Kidney epithelial cell (primary cell): ENCODE measurements at places on chromosomes 7 and 10.

- no peak for DNase-seq
Measured at GRCh38 chr7:155785536-155785935, 26.7 kb downstream of the SHH start.

- no peak for DNase-seq
Measured at GRCh38 chr10:28587970-28588290, 55.0 kb downstream of the WAC start.

DNA sequence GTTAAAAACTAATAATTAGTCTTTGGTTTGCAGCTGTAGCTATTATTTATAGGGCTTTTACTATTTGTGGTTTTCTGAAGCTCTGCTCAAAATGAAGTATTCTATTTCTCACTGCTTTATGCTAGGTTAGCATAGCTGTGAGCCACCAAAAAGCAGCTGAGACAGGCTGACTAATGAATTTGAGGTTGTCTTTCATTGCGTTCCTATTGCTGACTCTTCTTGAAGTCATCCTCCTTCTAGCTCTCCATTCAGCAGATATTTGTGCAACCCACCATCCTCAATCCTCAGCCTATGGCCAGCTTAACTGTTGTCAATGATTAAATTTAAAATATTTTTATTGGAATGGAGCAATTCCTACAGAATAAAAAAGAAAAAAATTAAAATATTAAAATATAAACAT, 2.1 kb upstream of the RALA start:
- DNase-seq: peak; percentile 77

- no peak for DNase-seq
Measured at GRCh38 chr7:711922-712380, 14.5 kb upstream of the DNAAF5 start.

DNA sequence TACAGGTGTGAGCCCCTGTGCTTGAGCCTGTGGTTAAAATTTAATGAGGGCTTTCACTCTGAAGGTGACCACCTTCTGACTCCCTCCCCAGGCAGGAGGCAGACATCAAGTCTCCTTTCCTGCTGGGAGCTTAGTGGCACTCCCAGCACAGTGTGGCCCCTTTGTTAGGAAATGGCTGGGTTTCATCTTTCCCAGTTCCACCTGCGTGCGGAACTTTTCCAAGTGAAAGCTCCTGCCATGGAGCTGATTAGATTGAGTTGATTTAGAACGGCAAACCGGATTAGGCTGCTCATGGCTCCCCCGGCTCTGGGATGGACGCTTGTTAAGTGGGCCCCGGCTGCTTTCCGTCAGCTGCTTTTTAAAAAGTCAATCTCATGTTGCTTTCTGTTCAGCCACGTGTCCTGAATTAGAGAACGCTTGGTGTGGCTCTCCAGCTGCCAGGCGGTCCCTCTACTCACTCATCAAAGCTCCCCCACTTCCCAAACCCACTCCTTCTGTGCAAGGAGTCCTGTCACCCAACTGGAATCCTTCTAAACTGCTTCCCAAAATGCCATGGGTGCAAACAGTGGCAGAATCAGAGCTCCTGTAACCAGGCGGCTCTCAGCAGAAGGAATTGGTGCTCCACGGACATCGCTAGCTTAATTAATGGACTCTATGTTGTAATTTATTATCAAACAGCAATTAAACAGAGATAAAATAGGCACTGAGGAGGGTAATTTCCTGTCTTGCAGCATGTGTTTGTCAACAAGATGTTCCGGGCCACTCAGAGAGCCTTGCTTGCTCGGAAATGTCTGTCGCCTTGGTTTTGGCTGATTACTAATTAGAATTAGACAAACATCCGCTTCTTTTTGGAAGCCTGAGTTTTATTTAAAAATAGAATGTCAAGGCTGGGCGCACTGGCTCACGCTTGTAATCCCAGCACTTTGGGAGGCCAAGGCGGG, 551.2 kb downstream of the GALNT17 start:
- no peak for DNase-seq

DNA sequence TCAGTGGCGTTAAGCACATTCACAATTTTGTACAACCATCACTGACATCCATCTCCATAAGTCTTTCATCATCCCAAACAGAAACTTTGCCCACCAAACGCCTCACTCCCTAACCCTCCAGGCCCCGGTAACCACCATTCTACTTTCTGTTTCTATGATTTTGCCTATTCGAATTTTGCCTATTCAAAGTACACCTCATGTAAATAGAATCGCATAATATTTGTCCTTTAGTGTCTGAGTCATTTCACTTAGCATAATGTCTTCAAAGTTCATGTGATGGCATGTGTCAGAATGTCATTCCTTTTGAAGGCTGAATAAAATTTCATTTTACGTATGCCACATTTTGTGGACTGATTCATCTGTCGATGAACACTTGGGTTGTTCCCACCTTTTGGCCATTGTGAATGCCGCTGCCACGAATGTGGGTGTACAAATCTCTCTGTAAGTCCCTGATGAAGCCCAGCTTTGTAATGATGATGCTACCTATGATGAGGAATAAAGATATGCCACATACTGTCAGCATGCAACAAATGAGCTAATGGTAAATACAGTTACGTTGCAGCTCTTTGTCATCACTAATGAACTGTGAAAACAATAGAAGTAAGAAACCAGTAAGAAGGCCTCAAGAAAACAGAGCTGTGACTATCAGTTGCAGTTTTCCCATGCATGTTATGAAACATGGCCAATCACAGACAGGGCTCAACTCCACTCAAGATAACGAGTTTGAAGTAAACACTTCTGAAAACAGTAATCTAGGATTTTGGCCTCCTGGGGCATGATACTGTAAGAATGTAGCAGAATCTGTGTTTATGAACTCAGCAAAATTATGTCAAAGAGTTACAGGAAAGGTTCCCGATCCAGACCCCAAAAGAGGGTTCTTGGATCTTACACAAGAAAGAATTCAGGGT, 120.0 kb downstream of the ADAM12 start:
- no peak for DNase-seq

DNA sequence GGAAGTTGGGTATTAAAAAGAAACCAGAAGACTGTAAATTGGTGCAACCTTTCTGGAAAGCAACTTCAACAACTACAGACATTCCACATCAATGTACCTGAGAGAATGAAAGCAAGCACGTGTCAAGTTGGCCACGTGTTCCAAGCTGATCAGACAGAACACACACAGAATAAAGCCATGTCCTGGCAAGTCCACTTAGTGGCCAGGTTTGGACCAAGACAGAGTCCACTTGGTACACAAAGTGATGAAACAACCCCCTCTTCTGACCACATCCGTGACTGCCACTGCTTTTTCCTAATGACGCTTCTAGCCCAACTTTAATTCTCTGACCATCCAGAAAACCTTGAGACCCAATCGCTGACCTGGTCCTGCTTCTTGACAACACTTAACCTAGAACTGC, 109.4 kb downstream of the ABLIM1 start:
- no peak for DNase-seq

DNA sequence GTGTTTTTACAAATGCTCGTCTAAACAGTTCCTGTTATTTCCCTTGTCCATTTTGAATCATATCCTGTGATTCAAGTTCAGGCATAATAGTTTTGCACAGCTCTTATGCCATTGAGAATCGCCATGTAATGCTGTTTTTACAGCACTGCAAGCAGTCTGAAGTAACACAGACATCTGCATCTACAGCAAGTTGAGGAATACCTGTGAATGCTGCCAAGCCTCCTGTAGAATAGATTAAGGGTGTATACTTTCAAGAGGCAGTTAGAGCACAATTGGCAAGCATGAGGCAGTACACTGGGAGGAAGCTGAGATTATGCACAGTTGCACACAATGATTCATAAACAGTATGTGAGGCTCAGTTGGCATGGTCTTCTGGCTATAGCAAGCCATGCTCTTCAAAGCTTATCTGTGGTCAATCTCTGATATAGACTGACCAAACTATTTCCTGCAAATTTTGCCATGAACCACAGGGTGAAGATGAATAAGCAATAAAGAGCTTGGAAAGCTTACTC, 121.9 kb upstream of the AKR1E2 start:
- DNase-seq: peak; percentile 86

DNA sequence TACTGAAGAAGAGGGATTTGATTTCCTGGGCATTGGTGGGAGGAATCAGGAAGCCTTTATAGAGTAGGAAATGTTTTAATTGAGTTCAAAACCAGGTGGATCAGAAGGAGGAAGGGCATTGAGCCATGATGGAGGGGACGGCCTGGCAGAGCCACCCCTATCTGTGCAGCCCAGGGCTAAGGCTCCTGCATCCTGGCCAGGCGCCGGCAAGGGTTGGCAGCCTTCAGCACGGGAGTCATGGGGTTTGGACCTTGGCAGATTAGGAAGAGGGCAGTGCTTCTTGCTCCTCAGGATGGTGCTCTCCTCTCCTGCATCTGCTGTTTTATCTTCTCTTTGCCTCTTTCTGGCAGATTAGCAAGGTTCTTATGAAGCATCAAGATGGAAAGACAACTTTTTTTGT, 12.5 kb downstream of the ZNF862 start:
- DNase-seq: no peak

DNA sequence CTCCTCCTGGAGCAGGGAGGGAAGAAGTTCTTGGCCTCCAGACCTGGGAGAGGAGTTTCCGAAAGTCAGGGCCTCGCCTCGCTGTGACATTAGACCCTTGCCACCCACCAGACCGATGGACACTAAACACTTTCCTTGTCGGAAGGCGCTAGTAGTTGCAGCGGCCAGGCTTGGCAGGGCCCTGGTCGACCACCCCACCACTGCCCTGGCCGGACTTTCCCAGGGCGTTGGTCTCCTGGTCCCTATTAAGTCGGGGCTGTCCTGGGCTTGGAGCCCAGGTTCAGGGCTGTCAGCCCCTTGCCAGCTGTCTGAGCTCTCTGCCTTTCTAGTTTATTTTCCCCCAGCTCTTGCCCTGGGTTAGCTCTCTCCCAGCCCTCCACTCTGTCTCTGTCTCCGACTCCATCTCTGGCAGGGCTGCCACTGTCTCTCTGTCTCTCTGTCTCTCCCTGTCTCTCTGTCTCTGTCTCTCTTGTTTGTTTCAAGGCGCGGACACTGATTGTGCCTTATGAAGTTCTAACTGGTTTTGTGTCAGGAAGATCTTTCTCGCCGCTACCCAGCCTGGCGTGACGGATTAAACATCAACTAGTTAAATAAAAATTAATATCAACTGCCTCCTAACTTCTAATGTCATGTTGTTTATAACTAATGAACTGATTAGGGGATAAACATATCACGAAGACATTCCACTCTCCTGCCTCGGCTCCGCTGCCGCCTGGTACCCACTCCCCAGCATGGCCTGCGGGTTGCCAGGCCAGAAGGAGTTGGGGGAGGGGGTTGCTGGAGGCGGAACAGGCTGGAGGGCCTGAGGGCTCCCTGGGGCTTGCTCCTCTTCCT, 13.8 kb upstream of the PAX2 start:
- DNase-seq: no peak

GRCh38 chr10:11344550-11344949, 266.9 kb downstream of the USP6NL start:
- DNase-seq: no peak

DNA sequence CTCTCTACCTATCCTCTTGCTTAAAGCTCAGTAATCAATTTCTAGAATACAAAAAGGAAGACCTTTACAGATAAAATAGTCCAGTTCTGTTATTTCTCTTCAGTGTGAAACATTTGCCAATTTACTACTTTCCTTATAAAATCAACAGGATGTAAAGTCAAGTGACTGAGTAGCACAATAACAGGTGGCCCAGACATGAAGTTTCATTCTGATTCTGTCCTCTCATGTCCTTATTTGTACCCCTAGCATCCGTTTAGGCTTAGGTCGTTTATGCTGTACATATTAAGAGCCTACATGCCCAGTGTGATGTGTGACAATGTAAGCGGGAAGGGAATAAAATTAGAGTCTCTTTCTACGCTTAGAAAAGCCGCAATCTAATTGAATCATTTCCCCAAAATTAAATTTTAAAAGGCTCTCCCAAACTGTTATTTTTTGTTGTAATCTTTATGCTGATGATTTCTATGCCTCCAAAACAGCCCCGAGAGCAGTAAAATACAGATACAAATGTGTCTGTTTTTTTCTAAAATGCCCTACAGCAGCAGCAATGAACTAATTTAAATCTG, 29.1 kb downstream of the EPC1 start:
- no peak for DNase-seq

DNA sequence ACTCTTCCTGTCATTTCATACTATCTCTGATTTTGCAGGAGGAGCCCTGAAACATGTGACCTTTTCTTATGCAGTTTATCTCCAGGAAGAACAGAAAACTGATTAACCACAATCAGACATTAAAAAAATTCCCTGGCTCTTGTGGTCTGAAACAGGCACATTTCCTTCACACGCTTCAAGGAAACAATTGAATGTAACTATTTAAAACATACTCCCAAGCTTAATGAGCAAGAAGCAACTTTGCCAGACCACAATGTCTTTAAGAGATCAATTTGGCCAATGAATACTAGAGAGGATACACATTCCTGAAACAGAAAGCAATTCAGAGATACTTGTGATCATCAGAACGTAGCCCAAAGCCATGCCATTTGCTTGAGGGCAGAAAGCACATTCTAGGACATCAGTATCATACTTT, 65.8 kb downstream of the PIP4K2A start:
- peak; percentile 95 for DNase-seq

- peak; percentile 18 for DNase-seq
Measured at GRCh38 chr7:95199779-95200558, 124.4 kb downstream of the PON1 start.

DNA sequence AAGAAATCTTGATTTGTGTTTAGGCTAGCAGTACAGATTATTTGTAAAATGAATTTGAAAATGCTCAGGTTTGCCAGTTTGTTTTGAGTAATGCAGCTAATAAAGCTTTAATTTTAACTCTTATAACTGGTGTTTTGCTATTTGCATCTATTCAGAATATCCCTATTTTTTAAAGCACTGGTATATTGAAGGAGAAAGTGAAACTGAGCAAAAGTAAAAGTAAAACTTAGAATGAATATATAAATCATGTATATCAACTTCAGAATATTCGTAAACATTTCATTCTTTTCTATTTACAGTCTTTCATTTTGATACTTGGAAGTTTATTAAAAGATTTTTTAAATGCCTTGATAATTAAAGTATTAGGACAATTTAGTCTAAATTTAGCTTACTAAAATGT, 26.2 kb downstream of the TASOR2 start:
- DNase-seq: no peak

- DNase-seq: no peak
Measured at GRCh38 chr7:18570890-18571478, 75.4 kb downstream of the HDAC9 start.

DNA sequence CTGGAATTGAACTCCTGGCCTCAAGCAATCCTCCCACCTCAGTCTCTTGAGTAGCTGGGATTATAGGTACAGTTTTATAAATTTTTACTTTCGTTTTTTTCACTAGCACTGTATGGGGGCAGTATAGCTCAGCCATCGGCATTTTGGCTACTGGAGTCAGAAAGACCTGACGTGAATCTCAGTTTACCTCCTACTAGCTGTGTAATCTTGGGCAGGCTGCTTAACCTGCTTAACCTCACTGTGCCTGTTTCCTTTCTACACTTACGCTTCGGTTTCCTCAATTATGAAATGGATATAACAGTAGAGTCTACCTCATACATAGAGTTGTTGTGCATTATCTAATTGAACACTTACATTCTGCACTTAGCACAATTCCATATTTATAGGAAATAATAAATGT, 16.7 kb downstream of the STN1 start:
- no peak for DNase-seq
